Progenitor cell of endocrine pancreas (in vitro differentiated cells): ENCODE measurements at places on chromosomes 7 and 10.

GRCh38 chr7:1523208-1523607 is 7.3 kb upstream of the MAFK start:
- no peak for DNase-seq

- no peak for DNase-seq
Measured at GRCh38 chr10:77492368-77492994, 145.1 kb downstream of the KCNMA1 start.

DNA sequence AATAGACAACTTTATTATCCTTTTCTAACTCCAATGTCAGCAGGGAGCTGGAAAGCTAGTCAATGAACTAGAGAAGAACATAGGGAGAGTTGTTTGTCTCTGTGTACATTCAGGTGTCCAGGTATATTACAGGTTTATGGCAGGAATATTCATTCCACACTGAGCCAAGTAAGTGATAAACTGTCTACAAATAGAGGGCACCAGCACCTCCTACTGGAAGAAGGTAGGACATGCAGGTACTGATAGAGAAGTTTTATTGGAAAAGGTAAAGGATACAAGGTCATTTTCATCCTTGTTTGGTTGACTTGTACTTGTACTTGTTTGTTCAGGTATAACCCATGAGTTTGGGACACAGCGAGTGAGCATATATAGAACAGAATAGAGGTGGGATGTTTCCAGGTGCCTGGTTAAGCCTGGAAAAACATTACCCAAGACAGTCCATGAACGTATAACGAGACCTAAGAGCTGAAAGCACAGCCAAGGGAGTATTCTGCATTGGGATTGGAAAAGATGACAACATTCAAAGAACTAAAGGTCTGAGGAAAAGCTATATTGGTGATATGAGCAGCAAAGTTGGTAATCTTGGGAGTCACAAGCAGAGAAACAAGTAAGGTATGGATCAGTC is 61.4 kb upstream of the PPP1R3C start:
- DNase-seq, result no peak

- no peak for DNase-seq
Measured at GRCh38 chr10:112953174-112954159, 3.4 kb downstream of the TCF7L2 start.

GRCh38 chr7:33880787-33881186 is 24.6 kb upstream of the BMPER start:
- DNase-seq, result no peak

GRCh38 chr7:55912748-55913158 is 25.5 kb downstream of the ZNF713 start:
- DNase-seq, result no peak

DNA sequence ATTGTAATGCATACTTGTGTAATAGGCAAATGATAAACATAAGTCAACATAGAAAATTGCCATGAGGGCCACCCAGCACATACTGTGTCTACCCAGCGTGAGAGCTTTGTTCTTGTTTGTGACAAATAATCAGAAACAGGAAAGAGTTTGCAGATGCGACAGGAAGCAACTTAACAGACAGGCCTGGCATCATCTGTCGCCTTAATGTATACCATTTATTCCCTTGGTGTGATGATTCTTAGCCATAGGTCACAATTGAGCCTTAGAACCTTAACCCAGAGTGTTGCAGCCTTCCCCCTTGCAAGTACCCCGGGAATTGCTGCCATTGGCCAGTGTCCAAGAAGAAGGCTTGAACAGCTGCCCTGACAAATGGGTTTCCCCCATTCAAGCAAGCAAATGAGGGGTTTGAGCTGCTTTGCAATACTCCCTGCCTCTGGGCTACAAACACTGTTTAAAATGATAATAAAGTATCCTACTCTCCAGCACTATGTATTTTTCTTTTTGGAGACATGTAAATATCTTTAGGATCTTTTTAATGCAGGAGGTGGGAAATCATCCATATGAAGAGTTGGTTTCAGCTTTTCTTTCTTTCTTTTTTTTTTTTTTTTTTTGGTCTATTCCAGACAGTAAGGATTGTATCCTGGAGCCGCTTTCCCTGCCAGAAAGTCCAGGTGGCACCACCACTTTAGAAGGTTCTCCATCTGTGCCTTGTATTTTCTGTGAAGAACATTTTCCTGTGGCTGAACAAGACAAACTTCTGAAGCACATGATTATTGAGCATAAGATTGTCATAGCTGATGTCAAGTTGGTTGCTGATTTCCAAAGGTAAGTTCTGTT is 80.0 kb downstream of the ZNF277 start:
- no peak for DNase-seq

DNA sequence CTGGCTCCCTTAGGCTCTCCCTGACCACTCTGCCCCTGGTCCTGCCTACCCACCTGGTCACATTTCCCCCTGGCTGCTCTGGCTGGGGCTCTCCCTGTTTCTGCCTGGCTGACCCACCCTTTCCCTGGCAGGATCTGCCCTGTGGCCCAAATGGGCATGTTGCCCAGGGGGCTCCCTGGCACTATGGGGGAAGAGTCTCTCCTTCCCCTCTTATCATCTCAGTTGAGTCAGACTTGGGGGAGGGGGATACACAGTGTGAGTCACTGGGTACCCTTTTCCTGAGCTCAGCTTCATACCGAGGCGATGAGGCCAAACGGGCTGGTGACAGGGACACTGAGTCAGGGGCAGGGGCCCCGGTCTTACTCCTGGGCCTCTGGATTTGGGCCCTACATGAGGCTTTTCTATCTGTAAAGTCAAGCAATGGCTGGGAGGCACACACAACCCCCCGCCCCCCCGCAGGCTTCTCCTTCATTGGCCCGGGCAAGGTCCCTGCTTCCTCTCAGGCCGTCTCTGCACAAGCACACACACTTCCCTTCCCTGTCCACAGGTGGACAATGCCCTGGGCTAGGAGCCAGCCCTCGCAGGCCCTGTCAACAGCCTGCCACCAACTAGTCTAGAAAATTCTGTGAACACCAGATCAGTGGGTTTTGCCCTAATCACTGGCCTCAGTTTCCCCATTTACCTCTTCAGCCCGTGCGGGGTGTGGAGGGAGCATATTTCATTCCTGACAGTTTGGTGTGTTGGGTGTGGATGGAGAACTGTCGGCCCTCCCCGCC is 627 bp upstream of the FLNC start:
- DNase-seq, result no peak

- no peak for DNase-seq
Measured at GRCh38 chr7:45391618-45392451, 182.3 kb upstream of the ADCY1 start.

DNA sequence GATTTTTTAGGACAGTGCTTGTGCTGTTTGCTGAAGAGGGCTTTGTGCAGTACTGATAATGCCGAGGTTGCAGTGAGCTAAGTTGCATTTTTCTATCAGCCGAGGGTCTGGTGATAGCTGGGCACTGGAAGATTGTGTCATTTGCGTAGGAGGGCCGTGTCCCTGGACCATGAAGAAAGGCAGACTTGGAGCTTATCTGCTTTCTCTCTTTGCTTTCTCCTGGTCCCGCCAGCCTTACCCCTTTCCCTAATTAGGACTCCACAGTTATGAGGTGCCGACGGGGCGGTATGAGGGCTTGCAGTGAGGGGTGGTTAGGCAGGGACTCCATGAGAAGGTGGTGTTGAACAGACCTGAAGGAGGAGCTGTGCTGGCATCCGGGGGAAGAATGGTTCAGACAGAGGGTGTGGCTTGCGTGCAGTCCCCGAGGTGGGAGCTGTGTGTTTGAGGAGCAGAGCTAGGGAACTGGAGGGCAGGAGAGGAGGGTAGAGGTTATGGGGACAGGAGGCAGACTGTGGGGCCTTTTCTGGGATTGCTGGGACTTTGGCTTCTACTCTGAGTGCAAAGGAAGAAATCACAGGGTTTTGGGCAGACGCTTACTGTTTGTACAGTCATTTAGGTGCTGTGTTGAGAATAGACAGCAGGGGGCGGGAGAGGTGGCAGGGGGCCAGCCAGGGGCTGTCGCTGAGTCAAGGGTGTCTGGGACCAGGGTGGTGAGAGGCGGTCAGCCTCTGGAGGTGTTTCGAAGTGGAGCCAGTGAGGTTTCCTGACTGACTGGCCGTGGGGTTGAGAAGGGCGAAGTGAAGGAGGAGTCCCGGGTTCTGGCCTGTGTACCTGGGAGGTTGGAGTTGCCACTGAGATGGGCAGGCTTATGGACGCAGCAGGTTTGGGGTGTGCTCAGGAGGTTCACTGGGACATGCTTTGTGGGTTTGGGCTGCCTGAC is 43.4 kb downstream of the PRF1 start:
- peak; percentile 41 for DNase-seq

DNA sequence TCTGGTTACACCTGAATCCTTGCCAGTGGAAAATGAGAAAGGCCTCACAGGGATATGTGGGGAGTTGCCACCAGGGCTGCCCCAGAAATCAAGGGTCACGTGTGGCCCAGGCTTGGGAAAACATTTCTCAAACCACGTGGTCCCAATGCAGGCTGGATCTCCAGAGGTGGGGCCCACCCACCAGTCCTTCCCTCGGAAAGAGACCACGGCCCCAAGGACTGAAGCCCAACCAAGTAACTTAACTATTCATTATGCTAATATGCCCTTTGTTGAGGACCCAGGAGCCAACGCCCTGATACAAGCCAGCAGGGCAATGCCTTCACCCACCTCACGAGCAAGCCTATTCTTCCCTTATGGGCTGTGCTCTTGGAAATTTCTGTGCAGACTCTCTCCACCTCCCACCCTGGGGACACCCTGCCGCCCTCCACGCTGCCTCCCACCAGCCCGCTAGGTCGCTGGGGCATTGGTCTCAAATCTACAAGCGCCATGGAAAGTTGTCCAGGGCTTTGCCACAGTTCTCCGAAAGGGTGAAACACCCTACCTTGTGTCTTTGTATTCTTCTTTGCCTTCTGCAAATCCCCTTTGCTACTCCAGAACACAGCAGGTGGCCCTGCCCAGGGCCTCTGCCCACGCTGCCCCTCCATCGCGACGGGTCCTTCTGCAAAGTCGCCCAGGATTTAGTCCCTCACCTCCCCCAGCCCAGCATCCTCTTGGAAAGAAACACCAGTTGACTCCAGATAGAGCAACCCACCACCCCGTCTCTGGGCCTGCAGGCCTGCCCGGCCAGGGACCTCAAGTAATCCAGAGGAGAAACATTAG is 8.8 kb downstream of the TNS3 start:
- no peak for DNase-seq

GRCh38 chr7:142476077-142476476 is 218.2 kb upstream of the PRSS58 start:
- no peak for DNase-seq

- no peak for DNase-seq
Measured at GRCh38 chr7:107528461-107528860, 35.3 kb downstream of the COG5 start.

DNA sequence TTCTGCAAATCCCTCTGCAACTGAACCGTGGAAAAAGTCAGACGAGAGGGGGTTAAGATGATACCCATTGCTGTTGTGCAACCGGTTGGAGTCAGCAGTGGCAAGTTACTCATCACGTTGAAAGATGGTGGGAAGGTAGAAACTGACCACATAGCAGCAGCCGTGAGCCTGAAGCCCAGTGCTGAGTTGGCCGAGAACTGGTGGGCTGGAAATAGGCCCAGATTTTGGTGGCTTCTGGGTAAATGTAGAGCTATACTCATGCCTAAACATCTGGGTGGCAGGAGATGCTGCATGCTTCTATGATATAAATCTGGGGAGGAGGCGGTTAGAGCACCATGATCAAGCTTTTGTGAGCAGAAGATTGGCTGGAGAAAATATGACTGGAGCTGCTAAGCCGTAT is 78.6 kb downstream of the ARL5B start:
- no peak for DNase-seq

- DNase-seq, result no peak
Measured at GRCh38 chr10:133388236-133388972, 5.6 kb upstream of the MTG1 start.

- DNase-seq, result no peak
Measured at GRCh38 chr7:158876984-158877383, 20.6 kb downstream of the DYNC2I1 start.

DNA sequence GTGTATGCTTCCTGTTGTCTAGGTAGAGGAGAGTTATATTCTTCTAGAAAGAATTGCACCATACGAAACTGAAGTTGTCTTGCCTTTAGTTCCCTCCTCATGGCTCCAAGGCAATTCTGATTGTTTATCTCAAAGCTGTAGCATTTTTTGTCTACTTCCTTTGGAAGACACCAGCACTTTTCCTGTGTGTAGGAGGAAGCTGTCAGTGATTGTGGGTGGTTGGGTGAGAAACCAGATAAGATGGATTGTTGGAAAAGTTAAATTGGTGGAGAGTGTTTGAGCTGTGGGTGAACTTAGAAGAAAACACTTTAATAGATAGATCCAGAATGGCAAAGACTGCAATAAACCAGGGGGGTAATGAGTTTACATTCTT is 12.1 kb upstream of the CSTF2T start:
- no peak for DNase-seq

DNA sequence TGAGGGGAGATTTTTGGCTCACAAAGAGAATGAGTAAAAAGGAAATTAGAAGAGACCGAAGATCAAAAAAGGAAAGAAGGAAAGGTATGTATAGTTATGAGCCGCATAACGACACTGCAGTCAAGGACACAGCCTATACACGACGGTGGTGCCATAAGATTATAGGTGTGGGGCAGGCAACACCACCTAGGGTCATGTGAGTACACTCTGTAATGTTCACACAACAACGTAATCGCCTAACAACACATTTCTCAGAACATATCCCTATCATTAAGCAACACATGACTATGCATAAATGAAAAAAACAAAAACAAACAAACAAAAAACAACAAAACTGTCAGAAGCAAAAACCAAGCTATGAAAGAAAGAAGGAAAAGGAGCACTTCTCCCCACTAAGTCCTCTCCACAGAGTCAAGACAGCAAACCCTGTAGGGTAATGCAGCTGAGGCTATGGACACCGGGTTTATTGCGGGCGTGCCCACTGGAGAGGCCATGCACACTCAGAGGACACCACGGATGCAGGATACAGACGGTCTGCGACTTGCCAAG is 45.1 kb downstream of the PIP4K2A start:
- DNase-seq, result no peak

GRCh38 chr10:106534441-106534840 is 630.1 kb downstream of the SORCS1 start:
- DNase-seq, result no peak

GRCh38 chr10:1267568-1267967 is 211.4 kb downstream of the WDR37 start:
- no peak for DNase-seq

- DNase-seq, result no peak
Measured at GRCh38 chr7:139358541-139359365, 941 bp upstream of the LUC7L2 start.

DNA sequence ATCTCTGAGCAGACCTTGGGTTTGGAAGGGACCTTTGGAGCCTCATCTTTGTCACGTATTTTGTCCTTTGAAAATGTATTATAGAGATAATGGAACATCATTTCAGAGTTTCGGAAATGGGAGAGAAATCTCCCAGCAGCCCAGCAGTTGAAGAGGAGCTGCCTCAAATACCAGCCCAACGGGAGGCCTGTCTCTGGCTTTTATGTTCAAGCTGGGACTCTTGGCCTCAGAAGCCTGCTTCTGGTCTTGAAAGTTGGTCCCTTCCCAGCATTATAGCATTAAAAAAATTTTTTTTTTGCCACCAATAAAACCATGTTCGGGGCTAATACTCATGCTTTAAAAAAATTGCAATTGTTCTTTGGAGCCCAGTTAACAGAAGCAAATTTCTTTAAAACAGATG is 73.4 kb upstream of the CTBP2 start:
- DNase-seq, result no peak
